ENCODE measurements at places on chromosomes 2 and 18.

DNA sequence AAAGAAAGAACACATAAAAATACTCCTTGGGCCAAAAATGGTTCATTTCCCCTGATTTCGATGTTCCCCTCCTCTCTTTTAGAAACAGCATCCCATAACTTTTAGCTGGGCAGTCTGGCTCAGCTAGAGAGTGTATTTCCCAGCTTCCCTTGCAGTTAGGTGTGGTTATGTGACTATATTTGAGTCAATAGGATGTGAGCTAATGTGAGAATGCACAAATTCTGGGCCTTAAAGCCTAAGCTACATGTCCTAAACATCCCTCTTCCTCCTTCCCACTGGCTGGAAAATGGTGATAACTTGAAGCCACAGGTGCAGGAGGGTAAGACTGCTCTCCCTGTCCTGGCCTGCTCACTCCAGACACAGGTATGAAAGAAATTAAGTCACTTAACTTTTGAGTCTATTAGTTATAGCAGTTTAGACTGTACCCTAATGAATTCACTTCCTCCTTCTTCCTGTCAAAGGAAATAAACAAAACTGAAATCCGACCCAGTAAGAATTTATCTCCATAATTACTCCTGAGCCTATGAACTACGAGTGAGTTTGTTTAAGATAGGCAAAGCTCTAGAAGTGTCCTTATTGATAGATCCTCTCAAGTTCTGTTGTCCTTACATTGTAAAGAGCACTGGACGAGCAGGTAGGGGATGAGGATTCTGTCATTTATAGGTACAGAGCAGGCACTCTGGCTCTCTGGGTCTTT lies 177.6 kb downstream of the MTX2 start:
- DNase-seq, result no peak

GRCh38 chr18:4658804-4659203 lies 203.7 kb upstream of the DLGAP1 start:
- no peak for DNase-seq

DNA sequence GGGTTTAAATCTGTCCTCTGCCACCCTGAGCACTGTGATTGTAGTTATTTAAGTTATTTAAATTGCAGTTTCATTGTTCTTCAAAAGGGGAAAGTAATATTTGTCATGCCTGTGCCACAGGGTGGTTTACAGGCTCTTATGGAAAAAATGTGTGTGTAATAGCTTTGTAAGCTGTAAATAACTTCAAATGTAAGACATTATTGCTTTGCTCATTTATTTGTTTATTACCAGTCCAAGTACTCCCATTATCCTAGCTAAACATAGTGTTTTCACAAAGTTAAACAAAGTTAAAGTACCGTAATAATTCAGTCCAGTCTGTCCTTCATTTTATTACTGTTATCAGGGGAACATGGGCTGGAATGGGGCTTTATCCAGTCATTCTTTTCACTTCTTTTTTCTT lies 43.4 kb upstream of the IGFBP2 start:
- no peak for DNase-seq

GRCh38 chr18:76958692-76959341 lies 136.5 kb downstream of the ZNF236 start:
- no peak for DNase-seq

GRCh38 chr2:58120626-58121229 lies 74.1 kb downstream of the VRK2 start:
- no peak for DNase-seq

DNA sequence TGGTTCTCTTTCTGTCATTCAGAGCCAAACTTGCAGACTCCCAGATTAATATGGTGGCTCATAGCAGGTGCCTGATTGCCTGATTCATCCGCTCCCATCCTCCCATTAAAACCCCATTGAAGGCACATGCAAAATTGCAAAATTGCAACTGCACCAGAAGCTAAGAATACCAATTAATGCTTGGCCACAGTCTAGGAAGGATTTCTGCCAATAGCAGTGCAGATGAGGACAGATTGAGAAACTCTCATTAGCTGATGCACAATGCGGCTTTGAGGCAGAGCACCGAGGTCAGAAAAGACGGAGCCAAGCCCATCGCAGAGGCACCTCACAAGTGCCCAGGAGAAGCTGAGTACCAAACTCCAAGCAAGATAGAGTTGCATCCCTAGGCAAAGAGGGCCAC lies 172.8 kb downstream of the ARL4C start:
- no peak for DNase-seq

GRCh38 chr2:9650119-9650821 lies 19.5 kb upstream of the YWHAQ start:
- no peak for DNase-seq

- no peak for DNase-seq
Observed at GRCh38 chr18:10122988-10123950, 209.5 kb downstream of the VAPA start.

GRCh38 chr18:3447895-3448837 lies 1.8 kb upstream of the TGIF1 start:
- DNase-seq, result peak; percentile 86

DNA sequence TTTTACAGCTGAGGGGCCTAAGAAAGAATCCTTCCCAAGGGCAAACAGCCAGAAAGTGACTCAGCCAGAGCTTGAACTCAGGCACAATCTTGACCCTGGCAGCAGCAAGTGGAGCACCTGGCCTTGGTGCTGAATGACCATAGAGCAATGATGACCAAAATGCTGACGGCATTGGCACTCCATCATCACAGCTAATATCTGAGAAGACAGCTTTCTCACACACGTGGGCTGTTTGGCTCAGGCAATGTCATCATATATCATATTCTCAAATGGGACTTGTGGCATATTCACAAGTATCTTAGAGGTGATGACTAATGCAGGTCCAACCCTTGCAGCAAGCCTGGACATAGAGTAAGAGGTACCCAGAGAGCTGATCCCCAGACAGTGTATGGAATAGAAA lies 443.9 kb upstream of the MYT1L start:
- DNase-seq, result no peak

DNA sequence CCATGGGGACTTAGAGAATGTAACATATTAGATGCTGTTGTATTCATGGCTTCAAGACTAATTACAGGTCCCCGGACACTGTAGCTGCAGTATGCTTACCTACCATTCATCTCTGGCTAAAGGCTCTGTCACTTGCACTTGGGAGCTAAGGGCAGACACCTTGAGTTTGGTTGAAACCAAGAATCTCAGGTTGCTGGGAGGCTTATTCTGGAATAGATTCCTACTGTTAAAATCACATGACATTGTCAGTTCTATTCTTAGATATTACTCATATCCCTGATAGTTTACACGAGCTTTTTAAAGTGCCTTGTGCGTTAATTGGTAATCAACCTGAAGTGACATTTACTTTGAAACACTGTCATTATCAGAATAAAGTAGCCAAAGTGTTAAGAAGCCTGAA lies 73.0 kb upstream of the EPB41L5 start:
- DNase-seq, result no peak

DNA sequence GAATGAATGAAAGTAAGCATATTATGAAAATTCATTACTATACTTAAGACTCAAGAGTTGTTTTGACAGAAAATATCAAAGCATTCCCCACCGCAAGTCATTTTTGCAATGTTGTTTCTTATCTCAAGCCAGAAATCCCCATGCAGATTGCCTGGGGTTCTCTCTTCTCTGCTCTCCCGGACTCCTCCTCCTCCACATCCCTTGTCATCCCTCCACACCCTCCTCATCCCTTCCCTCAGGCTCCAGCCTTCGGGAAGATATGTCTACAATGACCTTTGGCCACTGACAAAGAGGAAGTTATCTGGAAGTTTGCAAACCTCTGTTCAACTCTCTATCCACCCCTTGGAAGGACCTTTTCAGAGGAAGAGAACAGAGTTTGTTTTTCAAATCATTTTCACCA lies 11.9 kb downstream of the TFCP2L1 start:
- DNase-seq, result no peak

DNA sequence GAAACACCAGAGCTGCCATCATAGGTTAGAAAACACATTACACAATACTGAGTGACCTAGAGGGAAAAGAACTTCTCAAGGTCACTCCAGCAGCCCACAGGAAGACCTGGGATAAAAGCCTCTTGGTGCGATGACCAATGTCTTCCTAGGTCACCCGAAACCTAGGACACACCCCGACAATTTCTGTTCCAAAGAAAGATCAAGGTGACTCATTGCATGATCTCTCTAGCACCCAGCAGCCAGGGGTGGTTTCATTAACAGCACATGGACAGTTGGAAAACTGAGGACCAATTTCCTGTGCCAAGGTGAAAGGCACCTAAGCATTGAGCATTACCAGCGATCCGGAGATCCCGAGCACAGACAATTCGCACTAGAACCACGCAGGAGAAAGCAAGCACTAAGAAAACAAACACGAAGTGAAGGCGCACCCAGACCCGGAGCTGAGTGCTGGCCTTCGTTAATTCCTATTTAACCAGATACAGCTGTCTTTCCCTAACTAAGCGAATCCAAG lies 1.5 kb downstream of the CACNB4 start:
- no peak for DNase-seq

DNA sequence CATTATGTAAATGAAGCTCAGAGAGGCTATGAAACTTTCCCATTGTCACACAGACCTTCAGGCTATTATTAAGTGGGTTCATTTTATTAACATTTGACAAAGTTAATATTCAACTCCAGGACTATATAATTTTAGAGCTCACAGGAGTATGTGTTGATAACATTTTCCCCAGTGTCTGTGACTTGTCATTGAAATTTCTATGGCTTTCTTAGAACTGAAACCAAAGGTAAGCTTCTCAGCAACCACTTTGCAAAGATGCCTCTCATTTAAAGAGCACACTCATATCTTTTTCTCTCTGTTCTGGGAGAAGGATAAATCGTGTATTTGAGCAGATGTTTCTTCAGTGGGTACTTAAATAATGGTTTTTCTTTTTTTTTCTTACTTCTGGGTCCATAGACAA lies 61.8 kb upstream of the LHCGR start:
- no peak for DNase-seq

- DNase-seq, result no peak
Observed at GRCh38 chr2:7084601-7085000, 167.4 kb downstream of the RNF144A start.

DNA sequence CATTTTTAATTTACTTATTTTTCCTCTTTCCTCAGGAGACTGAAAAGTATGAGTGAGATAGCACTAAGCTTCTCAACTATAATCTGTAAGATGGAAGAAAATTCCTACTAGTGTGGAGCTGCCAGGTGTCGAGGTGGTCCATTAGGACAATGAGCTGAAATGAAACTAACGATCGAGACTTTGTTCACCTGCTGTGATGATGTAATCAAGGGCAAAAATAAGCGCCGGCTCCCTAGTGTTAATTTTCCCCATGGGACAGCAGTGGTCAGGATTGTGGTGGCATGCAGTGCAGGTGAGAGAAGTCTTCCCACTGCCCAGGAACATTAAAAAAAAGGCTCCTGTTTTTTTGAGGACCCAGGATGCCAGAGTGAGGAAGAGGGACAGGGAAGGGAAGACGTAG lies 859.1 kb upstream of the GCFC2 start:
- DNase-seq, result no peak

DNA sequence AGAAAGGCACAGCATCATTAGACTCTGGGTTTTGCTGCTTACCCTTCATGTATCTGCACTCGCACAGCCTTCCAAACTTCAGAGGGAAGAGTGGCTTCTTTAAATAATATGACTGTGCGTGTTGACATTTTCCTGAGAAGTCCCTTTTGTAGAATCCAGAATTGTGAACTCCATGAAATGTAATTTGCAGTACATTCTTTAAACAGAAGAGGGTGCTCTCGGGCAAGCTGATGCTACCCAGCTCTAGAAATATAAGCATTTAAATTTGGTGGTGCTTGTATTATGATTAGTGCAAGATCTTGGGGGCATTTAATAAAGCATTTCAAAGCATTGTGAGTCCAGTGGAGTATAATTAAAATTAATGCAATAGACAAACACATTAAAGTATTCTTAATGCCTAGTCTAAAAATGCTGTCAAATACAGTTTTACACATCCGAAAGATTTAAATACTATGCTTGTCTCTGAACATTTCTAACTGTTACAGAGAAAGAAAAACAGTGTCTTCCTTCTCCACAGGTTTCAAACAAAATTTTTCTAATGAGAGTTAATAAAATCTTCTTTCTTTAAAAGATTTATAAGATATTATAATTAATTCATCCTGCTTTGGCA lies 17.3 kb upstream of the GTF2A1L start:
- no peak for DNase-seq

GRCh38 chr2:99489063-99489760 lies 605 bp downstream of the REV1 start:
- peak; percentile 36 for DNase-seq

DNA sequence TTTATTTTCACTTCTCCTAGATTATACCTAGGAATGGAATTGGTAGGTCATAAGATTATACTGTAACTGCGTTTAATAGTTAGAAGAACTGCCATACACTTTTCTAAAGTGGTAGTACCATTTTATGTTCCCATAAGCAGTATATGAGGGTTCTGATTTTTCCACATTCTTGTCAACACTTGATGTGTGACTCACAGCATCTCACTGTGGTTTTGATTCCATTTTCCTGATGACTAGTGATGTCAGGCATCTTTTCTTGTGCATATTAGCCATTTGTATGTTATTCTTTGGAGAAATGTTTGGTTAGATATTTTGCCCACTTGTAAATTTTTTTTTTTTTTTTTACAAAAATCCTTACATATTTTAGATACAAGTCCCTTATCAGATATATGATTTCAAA lies 2.3 kb downstream of the DCAF17 start:
- no peak for DNase-seq

GRCh38 chr2:70070542-70071268 lies 16.6 kb upstream of the PCBP1 start:
- peak; percentile 43 for DNase-seq

DNA sequence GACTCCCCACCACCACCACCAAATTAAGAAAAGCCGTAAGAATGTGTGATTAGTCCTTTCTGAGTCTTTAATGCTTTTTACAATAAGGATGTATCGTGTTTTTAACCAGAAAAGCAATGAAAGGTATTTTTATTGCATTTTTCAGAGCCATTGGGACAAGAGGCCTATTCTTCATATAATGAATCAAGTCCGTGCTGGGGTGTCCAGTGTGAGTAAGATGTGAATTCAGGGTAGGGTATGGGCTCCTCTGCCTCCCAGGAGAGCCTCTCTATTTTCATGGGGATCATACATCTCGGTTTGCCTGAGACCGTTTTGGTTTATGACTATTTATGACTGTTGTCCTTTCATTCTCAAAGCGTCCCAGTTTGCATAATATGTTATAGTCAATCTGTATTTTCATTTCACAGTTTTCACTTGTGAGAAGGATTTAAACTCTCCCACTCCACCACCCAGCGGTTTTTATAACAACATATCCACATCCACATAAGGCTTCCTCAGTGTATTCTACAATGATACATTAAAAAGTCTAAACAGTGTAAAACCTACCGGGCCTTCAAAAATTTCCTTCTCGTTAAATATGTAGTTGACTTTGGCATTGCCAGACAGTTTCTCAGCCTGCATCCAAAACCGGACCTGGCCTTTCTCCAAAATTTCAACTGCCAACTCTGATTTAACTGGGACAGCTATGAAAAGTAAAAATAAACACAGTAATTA lies 80.8 kb upstream of the LPIN2 start:
- DNase-seq, result no peak

All from T-cell (primary cell).